ENCODE measurements at places on chromosomes 2 and 18.

GRCh38 chr2:222283634-222284033 lies 15.2 kb downstream of the PAX3 start:
- DNase-seq: no peak

- DNase-seq: no peak
Measured at GRCh38 chr2:122261911-122262310, 506.5 kb downstream of the TSN start.

DNA sequence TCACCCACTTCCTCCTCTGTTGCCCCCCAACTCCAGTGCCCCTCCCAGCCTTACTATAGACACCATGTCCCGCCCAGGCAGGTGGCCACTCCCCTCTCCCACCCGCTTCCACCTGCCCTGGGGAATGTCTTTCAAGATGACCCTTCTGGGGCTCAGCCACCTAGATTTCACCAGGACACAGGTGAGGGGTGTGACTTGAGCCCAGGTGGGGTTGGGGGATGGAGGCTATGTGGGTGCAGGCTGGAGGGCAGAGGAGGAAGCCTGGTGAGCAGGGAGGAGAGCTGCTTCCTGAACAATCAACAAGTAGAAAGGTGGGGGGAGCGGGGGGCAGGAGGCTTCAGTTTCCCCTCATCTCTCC lies 8.7 kb downstream of the ADRA2B start:
- DNase-seq: no peak

DNA sequence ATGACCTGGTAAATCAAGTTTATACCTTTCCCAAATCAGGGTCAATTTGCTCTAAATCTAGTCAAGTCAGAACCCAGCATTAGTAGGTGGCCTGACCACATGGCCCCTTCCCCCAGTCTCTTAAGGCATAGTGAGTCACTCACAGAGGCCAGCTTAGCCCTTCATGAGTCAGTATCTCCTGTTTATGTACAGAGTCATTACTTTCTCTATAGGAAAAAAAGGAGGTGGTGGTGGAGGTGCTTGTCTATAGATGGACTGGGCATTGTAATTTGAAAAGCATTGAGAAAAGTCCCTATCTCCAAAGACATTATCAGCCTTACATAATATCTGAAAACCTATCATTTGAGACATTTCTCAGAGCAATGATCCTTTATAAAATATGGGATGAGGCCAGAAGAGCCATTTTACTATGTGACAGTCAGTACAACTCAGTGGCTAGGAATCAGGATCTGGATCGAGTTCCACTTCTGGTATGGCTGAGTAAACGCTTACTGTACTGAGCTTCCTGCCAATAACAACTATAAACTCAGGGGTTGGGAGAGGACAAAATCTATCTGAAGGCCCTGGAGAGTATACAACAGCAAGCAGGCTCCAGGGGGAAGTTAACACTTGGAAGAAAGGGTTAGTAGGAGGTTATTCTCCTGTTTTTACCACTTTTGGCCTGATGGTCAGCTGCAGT lies 22.5 kb upstream of the SIGLEC15 start:
- DNase-seq: no peak

DNA sequence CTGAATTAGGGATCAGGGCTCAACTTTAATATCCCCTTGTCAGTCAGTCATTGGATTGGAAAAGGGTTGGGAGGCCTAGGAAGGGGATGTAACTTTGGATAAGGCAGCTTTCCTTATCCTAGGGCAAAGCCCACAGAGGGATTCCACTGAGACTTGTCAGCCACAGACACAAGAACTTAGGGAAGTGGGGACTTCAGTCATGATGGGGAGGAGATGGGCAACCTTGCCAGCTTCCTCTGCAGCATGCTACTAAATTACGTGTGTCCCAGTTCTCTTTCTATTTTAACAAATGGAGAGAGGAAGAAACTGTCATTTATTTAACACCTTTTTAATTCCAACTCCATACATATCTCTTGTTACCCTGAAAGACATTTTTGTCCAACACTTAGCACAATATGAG lies 237.8 kb downstream of the WDR7 start:
- DNase-seq: no peak

DNA sequence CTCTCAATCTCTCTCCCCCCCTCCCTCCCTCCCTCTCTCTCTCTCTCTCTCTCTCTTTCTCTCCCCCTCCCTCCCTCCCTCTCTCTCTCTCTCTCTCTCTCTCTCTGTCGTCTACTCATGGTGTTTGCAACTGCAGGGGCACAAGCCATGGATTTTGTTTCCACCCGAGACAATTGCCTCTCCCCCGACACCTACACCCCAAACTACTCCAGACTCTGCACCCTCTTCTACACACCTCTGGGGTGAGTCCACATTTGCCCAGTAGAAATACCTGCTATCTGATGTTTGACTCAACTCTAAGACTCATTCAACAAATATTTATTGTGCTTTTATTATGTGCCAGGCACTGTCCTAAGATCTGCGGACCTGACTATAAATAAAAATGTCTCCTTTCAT lies 93.7 kb downstream of the TMEM17 start:
- DNase-seq: no peak

DNA sequence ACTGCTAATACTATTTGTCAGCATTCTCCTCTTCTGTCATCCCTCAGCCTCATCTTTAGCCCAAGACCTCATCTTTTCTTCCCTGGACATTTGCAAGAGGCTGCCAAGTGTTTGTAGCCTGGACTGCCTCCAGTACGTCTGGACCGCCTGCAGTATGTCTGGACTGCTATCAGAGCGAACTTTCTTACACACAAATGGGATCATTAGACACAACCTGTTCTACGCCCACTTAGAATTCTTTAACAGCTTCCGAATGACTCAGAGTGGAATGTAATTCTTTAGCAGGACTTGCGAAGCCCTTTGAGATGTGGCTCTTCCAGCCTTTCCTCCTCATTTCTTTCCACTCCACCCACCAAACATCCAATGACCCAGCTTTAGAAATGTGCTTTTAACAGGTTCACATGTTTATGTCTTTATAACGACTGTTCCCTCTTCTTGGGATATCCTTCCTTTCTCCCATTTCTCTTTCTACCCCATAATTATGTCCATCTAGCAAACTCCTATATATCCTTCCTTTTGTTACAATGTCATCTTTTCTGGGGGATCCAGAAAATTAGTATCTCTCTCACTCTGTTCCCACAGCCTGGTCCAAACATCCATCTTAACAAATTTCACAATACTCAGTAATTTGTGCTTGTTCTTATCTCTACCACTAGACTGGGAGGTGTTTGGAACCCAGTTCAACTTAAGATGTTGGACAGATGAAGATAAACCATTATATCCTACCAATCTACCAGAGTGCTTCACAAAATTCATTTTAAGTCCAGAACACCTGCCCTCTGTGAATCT lies 171.3 kb upstream of the PGAP1 start:
- no peak for DNase-seq

- DNase-seq: no peak
Measured at GRCh38 chr18:54736981-54737380, 91.3 kb upstream of the RAB27B start.

Data from NCI-H2171 (cell line).